Kidney tubule cell (primary cell): ENCODE measurements at places on chromosomes 7 and 10.
A peak's percentile ranks its signal among the peaks of the same experiment; 100 is the strongest.

DNA sequence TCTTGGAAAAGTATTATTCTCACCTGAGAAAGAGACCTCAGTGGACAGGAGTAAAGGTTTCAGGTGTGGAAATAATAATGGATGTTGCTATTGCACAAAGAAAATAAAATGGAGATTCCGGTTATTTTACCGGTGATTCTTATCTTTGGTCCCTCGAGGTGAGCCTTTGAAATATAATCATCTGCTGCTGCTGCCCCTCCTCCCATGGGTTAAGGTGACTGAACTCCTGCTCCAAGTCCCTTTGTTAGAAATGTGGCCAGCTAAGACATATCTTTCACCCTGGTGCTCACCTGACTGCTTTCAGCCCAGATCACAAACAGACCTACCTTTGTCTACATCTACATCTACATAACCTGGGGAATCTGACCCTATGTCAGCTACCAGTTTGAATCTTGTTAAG, 5.7 kb downstream of the CUBN start:
- no peak for DNase-seq

GRCh38 chr7:91212582-91212981, 51.7 kb upstream of the FZD1 start:
- DNase-seq = no peak

DNA sequence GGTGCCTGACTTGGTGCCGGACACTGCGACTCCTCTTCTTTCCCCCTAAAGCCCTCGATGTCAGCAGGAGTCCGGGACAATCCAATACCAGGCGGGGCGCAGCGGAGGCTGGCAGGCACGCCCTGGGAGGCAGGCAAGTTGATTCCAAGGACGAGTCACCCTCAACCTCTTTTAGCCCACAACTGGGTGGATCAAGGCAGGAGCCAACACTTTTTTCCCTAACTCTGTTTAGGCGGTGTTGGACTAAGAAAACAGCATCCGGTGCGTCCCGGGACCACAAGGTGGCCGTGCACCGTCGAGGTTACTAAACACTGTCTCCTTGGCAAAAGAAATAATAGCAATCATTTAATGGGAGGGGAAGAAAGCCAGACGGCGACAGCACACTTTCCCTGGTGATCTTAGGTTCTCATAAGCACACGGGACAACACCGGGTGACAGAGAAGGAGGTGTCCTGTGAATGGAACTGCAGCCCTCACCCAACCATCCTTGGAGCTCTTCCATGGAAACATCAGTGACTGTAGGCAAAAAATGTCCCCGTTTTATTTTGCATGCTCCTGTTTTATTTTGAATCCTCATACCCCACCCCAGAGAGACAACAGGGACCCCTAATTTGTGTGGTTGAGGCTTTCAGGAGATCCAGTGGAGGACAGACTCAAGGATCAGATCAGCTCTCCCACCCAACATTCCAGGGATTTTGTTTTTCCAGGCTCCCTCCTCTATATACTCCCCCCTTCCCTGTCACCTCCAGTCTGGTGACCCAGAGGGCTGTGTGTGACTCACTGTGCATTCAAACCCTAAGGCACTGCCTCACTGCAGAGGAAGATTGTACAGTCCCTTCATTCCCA, 1.3 kb upstream of the CALCR start:
- peak; percentile 63 for DNase-seq

DNA sequence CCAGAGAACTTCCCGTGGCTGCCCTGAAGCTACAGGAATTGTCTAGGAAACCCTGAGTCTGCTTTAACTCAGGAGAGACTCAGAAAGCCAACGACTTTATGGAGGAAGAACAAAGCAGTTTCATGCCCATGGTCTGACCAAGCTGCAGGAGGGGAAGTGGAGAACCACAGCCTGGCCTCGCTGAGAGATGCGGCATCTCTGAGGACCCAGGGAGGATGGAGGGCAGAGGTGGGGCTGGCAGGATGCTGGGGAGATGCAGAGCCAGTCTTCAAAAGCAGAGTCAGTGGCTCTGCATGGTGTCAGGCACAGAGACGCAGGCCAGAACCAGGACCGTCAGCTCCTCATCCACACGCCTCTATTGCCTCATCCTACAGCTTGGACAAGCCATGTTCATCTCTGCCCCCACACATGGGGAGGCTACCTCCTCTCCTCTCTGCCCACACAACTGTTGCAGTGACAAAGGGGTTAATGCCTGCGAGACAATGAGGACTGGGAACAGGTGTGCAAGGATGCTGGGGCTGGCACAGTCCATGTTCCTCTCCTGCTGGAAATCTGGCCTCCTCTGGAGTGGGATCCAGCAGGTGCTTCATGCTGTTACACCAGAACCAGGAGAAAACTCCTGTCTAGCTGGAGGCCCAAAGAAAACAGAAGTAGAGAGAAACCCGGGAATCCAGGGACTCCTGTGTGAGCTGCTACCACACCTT, 267.0 kb downstream of the PLXNA4 start:
- no peak for DNase-seq

GRCh38 chr7:47813620-47814260, 134.5 kb downstream of the PKD1L1 start:
- DNase-seq = no peak

GRCh38 chr10:48685731-48686130, 1.1 kb downstream of the WDFY4 start:
- DNase-seq = no peak

DNA sequence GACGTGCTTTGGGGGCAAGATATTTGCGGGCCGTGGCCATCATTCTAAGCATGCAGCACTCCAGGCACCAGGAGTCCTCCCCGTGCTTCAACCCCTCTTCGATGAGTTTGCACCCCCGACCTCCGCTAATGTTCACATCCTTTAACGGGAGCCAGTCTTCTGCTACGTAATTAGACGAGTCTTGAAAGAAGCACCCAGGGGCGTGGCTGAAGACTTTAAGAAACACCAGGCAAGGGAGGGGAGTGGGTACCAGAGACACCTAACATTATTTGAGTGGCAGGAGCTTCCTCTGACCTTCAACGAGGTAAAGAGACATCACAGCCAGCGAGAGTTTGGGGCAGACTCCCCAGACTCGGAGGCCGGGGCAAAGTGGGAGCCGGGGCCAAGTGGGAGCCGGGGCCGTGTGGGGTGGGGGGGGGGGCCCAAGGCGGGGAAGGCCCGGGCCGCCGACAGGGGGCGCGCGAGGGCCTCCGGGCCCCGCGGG, 31.1 kb upstream of the TOMM7 start:
- DNase-seq = no peak

DNA sequence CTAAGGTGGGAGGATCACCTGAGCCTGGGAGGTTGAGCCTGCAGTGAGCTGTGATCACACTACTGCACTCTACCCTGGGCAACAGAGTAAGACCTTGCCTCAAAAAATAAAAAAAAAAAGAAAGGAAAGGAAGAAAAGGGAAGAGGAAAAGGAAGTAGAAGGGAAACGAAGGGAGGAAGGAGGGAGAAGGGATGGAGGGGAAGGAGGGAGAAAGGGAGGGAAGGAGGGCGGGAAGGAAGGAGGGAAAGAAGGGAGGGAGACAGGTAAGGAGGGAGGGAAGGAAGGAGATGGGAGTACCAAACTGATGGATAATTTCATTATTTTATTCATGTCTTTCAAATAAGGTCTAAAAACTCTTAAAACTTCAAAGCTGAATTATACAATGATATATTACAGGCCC, 106.3 kb downstream of the KMT2C start:
- no peak for DNase-seq

DNA sequence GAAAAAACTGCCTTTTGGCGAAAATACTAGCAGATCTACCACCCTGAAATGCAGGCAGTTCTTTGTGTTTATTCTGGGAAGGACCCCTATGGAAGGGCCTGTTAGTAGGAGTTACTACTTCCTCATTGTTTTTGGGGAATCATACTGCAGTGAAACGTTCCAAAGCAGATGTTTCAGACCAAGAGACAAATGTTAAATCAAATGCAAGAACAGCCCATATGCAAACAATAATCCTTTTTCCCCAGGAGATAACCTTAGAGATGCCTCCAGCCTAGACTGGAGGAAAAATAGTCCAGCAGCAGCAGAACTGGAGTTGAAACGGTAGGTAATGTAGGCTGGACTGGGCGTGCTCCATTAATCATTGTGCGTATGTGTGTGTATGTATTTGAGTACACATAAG, 65.9 kb upstream of the VWDE start:
- DNase-seq = no peak
